CD4-positive, alpha-beta T cell treated with Interleukin-15 for 1 hour (primary cell): ENCODE measurements at places on chromosomes 11 and 22.

- no peak for DNase-seq
Measured at GRCh38 chr11:1201395-1202153, 21.3 kb upstream of the MUC5B start.

- DNase-seq, result no peak
Measured at GRCh38 chr22:27672721-27673418, 128.7 kb downstream of the MN1 start.

- peak; percentile 78 for DNase-seq
Measured at GRCh38 chr22:22195265-22196017, 49.1 kb upstream of the VPREB1 start.

DNA sequence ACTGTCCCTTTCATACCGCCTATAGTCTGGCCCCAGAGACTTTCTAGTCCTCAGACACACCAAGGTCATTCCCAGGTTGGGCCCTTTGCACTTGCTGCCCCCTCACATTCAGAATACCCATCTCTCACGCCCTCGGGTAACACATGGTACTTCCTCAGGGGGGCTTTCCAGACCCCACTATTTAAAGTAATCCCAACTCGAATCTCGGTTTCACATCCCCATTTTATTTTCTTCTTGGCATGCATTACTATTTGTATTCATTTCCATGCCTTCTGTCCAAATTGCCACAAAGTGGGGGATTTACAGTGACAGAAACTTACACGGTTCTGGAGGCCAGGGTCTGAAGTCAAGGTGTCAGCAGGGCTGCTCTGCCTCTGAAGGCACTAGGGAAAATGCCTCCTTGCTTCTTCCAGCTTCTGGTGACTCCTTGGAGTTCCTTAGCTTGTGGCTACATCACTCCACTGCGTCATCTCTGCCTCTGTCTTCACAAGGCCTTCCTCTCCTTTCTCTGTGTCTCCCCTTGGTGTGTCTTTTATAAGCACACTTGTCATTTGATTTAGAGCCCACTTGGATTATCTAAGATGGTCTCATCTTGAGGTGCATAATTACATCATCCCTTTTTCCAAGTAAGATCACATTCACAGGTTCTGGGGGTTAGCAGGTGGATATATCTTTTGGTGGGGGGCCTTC, 15.1 kb downstream of the RCN1 start:
- DNase-seq, result no peak

- no peak for DNase-seq
Measured at GRCh38 chr11:8772571-8773519, 90.3 kb downstream of the RPL27A start.

- DNase-seq, result no peak
Measured at GRCh38 chr11:44316659-44317240, 6.8 kb upstream of the ALX4 start.

- DNase-seq, result no peak
Measured at GRCh38 chr11:114082415-114082748, 22.9 kb downstream of the ZBTB16 start.

DNA sequence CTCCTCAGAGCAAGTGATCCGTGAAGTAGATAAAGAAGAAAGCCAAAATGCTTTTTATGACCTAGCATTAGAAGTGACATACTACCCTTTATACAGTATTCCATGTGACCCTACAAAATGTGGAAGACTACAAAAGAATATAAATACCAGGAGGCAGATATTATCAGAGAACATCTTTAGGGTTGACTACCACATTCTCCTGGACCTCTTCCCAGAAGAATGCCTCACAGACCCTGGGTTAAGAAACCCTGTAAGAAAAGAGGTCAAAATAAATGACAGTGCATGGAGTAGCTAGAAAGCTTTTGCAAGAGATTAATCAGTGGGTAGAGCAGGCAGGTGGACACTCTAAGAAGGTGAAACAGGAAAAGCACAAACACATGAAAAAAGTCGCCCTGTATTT, 69.2 kb downstream of the FANCF start:
- no peak for DNase-seq

DNA sequence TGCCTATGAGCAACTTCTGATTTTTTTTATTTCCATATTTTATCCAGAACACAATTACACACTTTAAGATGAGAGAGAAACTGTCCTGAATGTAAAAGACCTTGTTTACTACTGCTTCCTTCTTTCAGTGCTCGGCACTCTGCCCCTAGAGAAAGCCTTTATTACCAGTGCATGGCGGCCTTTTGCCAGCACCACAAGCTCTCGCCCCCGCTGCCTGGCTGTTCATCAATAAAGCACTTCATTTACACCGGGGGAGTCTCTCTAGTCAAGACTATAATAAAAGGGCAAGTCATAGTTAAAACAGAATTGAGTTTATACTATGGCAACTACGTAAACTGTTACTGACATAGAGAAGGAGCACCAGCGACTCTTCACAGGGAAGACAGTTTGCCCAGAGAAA, 259.5 kb downstream of the CADM1 start:
- no peak for DNase-seq

- DNase-seq, result no peak
Measured at GRCh38 chr22:49021131-49021925, 806.3 kb downstream of the BRD1 start.

DNA sequence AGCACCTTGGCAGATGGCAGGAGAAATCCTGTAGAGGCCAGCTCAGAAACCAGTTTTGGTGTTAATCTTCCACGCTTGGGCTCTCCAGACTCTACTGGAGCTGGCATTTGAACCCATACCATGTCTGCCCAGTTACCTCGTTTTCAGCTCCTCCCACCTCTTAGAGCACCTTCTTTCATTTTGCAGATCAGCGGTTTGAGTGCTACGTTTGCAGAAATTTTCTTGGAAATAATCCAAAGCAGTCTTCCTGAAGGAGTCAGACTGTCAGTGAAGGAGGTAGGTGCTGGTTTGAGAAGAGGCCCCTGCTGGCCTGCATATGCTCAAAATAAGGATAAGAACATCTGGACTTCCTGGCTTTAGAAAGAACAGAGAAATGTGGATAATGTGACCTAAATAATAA, 13.7 kb downstream of the COA4 start:
- no peak for DNase-seq

DNA sequence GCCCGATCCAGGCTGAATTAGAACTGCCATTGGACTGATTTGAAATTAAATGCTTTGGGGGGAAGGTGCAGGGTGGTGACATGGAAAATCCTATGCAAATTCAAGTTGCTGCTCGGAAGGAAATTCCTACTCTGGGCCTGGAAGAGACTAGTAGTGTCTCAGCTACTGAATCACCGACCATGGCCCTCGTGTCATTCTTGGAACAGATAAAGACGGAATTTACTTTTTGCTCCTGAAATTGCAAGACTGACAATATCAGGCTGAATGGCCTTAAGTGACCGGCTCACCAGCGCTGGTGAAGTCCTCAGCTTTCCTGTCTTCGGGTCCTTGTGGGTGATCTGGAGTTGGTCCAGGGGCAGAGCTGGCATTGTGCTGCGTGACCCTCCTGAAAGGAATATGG, 6.1 kb downstream of the ASCC2 start:
- DNase-seq, result no peak

GRCh38 chr11:131944736-131945135, 574.3 kb downstream of the NTM start:
- no peak for DNase-seq

DNA sequence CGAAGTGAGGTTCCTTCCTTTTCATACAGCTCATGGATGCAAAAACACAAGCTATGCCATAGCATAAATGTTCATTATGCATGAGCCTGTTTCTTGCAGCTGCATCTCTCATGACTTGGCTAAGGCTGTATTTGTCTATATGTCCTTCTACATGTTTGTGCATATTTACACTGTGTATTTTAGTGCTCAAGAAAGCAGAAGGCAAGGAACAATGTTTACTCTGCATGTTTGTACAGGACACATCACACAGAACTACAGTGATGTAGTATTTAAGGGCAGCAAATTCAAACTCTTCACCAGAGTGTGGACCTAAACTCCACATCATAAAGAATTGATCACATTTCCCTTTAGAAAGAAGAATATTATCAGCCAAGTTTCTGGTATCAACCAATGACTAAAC, 170.3 kb downstream of the CADM1 start:
- no peak for DNase-seq

- DNase-seq, result no peak
Measured at GRCh38 chr11:58968251-58968711, 29.0 kb downstream of the GLYATL1 start.

GRCh38 chr11:26144291-26144690, 187.6 kb upstream of the ANO3 start:
- DNase-seq, result no peak

GRCh38 chr22:25406510-25407210, 157.8 kb upstream of the GRK3 start:
- DNase-seq, result no peak

- DNase-seq, result no peak
Measured at GRCh38 chr11:29511394-29511793, 505.4 kb downstream of the KCNA4 start.
